ENCODE measurements at places on chromosomes 2 and 18.

DNA sequence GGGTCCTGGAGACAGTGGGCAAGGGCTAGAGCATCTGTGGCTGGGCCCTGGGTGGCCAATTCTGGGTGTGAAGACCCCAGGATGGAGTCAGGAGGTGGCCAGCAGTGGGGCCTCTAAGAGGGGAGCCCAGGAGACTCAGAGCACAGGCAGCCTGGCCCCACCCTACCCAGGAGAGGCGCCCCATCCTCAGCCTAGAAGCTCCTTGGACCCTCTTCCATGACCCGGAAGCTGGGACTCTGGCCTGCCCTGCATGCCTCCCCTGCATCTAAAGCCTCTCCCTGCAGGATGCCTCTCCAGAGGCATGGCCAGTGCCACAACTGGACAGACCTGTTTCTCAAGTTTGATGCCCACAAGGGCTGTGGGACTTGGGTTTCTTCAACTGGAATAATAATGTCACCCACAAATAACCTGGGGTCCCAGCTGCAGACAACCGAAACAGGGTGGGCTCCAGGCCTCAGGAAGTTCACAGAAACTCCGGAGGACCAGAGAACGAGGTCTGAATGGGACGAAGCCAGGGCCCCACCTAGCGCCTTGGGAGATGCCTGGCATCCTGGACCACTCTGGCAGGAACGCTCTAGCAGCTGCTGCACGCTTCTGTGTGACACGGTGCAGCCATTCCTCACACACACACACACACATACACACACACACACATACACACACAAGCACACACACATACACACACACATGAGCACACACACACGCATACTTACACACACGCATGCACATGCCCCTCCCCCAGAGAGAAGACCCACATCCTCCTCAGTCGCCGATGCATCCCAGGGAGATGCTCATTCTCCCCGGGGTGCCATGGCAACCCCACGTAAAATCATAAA is 16.4 kb downstream of the KCNIP3 start:
- DNase-seq = no peak

DNA sequence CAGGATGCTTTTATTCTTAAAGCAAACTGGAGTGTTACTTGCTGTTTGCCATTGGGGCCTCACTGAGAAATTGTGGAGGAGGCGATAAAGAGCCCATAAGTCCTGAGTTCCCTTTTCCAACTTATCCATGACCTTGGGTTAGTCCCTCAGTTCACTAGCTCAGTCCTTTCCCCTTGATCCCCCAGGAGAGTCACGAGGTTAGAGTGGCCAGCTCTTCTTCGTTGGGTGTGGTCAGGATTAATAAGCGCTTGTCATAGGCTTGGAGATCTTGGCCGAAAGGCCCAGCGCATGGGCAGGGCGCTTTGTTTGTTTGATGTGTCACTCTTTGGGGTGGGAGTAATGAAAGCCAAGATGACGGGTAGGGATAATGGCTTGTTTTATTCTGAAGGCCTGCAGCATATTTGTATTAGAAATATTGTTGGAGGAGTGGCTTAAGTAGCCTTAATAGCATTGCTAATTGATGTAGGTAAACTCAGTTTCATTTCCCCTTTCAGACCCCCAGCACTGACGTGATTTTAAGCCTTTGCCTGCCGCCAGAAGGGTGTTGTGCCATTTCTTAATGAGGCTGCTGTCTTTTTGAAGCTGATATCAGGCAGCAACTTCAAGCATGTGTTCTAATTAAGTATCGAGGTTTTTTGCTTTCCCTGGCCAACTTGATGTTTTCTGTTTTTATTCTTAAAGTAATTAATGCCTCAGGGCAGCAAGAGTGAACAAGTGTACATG is 15.7 kb downstream of the GRHL1 start:
- no peak for DNase-seq

DNA sequence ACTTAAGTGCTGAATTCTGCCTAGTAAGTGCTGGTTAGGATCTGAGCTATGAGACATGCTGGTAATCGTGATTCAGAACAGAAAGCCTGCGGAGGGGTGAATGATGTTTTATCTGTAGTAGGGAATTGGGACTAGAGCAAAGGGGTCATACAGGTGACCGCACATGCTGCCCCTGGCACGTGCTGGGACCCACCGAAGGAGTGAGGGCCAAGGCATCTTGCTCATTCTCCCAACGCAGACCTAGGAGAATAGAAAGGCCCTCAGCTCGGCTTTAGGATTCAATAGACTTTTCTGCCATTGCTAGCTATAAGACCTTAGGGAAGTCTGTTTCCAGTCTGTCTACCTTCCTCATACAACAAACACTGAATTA is 8.8 kb upstream of the SMAD7 start:
- DNase-seq = no peak

DNA sequence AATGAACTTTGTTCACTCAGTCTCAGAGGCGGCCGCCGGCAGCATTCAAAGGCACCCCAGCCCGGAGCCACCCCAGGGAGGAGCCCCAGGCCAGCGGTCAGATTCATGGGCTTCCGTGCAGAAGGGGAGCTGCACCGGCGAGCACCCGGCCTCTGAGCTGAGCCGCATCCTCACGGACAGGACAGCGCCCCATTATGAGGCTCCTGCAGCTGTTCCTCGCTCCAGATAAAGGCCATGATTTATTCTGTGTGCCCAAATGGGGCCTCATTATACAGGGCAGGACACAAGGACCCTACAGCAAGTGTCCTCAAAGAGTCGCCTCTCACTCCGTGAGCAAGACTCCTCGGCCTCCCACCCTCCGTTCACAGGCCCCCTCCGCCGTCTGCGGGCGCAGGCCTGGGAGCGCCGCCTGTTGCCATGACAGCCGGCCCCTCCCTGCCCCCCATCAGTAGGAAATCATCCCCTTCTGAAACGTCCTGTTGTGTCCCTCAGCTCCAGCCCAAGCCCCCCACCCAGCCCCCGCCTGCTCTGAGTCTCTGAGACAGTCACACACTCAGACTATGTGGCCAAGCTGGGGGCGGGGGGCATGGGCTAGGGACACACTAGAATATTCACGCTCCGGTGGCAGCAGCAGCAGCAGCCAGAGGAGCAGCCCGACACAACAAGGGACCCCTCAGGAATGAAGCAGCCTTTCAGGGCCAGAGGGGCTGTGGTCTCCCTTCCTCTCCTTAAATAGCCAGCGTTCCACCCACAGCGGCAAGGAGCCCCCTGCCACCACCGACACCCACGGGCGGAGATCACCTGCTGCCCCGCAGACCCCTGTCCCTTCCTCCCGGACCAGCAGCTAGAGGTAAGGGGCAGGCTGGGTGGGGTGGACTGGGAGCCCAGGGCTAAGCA is at the start of gene GPR17:
TSS of gene GPR17 (plus strand) at position 759 of the 897 bp plus-strand sequence. CDS start 4,583 bp downstream, outside the sequence.
- DNase-seq = no peak

- DNase-seq = no peak
Measured at GRCh38 chr2:236819275-236820002, 249.8 kb downstream of the ACKR3 start.

DNA sequence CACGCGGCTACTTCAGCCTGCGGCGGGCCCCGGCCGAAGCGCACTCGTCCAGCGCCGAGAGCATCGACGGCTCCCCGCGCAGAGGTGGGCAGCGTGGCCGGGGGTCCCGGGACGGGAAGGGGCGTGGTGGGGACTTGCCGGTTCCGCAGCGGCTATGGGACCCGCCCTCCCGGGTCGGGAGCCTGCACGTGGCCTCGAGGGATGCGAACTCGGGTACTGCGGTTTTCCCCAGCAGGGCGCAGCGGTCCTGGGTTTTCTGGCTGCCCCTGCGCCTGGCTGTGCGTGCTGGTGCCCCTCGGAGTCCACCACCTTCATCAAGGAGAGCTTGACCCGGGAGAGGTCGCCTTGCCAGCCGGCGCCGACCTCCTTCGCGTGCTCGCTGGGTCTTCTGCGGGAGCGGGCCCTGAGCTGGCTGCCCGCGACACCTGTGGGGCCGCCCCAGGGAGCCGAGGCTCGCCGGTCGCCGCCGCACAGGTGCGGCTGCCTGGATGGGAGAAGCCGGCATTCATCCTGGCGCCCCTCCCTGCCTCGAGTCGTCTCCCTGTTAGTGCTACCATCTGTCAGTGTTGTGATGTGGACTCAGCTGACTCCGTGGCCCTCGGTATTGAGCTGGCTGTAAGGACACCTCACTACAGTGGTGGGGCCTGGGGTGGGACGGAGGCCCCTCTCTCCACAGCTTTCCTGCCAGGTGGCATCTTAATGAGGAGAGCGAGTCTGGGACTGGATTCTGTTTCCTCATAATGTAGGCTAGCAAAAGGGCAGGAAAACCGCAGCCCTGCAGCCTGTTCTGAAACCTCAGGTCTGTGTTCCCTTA is 177.3 kb downstream of the AGAP1 start:
- DNase-seq = no peak

GRCh38 chr2:24871852-24872333 is 48.1 kb downstream of the ADCY3 start:
- no peak for DNase-seq

DNA sequence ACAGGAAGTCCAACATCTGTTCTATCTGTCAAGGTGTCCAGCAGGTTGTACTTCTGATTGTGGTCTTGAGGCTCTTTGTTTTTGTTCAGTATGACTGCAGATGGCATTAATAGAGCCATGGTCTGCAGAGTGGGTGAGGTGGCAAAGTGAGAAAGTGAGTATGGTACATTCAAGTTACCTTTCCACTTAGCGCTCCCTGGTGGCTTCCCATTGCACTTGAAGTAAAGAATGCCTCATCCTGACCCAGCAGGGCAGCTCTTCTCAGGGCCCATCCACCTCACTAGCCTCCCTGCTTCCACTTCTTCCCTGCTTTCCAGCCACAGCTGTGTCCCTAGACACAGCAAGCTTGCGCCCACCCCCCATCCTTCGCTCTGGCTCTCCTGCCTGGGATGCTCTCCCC is 148.0 kb upstream of the ALPP start:
- no peak for DNase-seq

GRCh38 chr18:6781796-6782195 is 52.3 kb downstream of the ARHGAP28 start:
- no peak for DNase-seq

DNA sequence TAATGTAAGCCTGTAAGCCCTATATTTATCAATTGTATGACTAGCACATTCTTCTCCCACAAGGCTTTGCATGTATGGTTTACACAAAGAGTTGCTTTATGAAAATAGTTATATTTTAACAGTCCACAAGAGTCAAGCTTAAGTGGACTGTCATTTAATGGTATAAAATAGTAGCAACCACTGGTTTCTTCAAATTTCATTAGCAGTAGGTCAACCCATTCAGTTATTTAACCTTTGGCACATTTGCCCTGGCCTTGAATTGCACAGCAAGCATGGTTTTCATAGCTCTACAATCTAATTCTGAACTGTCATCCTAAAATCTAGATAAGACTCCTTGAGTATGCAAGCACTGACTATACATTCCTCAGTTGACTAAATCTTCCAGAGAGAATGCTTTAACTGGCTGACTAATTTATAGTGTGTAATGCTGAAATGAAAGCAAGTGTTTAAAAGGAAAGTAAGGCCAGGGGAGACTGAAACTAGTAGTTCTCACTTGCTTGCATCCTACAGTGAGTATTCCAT is 1.8 kb downstream of the DPP4 start:
- DNase-seq = no peak

GRCh38 chr18:76564117-76564516 is 69.1 kb upstream of the ZNF516 start:
- DNase-seq = no peak

DNA sequence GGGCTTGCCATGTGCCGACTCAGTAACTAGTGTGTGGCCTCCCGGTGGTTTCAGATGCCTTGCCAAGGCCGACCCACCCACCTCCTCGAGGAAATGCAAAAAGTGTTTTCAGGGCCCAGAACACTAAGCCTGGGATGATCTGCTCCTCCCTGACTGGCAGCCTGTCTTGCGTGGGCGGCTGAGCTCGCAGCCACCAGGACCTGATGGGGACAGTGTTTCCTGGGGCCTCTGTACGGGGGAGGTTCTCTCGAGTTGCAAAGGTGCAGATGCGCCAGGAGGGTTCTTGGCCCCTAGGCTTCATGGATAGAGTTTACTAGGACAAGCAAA is 85.2 kb downstream of the GLI2 start:
- no peak for DNase-seq

DNA sequence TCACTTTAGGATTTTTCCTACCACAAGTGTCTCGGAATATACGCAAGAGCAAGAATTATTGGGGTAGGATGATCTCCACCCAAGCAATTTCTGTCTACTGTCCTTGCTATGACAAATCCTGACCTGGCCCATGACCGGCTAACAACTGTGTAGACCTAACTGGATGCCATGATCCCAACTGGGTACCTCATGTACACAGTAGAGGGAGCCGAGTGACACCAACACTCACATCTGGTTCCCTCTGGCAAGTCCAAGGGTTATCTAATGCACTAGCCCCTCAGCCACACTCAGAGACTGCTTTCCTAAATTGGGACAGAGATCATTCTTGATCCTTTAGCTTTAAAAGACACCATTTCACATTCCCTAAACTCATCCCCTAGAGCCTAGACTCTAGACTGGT is 60.7 kb upstream of the ZNF532 start:
- DNase-seq = no peak

DNA sequence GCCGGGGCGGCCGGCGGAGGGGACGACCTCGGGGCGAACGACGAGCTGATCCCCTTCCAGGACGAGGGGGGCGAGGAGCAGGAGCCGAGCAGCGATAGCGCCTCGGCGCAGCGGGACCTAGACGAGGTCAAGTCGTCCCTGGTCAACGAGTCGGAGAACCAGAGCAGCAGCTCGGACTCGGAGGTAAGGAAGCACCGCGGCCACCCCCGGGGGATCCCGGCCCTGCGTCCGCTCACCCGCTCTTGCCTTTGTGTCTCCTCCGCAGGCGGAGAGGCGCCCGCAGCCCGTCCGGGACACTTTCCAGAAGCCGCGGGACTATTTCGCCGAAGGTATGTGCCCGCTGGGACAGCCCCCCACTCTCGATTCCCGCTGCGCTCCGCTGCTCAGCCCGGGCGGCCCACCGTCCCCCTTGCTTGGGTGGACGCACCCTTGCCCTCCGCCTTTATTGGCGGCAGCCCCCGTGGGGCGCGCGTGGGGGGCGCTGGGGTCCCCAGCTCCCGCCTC is 611 bp downstream of the TCF7L1 start:
- DNase-seq = no peak

- DNase-seq = no peak
Measured at GRCh38 chr2:212424082-212424481, 114.5 kb downstream of the ERBB4 start.

DNA sequence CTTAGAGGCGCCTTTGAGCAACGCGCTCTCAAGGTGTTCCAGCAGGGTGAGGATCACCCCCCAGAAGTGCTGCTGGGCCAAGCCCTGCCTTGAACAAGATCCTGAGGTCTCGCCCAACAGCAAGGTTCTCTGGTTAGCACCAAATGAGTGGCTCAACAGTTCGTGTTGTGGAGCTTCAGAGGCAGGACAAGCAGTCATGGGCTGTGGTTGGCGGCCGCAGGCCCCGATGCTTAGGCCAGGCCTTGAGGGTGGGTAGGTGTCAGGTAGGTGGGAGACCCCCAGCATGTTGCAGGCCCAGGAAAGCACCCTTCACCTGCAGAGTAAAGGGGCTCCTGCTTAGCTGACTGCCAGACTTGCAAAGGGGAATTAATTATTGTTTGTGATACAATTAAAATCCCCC is 70.2 kb upstream of the FOSL2 start:
- DNase-seq = no peak

All from stimulated activated CD8-positive, alpha-beta memory T cell treated with anti-CD3 and anti-CD28 coated beads, Interleukin-15, amount 100 ng/mL, for 24 hours (primary cell).